ENCODE measurements at places on chromosomes 6 and 20.

DNA sequence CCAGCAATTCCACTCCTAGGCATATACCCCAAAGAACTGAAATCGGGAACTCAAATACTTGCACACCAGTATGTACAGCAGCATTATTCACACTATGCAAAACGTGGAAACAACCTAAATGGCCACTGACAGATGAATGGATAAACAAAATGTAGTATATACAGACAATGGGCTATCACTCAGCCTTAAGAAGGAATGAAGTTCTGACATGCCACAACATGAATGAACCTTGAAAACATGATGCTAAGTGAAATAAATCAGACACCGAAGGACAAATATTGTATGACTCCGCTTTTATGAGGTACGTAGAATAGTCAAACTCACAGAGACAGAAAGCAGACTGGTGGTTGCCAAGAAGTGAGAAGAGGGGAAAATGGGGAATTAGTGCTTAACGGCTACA lies 59.1 kb upstream of the CCN6 start:
- DNase-seq: no peak

DNA sequence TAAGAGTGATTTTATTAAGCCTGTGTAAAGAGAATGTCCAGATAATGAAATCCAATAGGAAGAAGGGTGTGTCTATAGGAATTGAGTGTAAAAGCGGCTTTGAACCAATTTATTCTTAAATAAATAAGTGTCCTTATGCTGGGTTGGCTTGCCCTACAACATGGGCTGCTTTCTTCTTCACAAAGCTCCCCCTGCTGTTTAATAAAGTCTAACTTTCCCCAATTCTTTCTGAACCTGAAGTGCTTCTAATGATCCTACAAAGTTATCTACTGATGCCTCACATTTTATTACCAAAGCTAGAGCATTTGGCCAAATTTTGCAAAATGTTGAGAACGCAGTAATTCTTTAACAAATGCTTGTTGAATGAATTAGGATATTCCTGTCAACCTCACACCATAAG lies 36.3 kb upstream of the SIRT5 start:
- peak; percentile 66 for DNase-seq

DNA sequence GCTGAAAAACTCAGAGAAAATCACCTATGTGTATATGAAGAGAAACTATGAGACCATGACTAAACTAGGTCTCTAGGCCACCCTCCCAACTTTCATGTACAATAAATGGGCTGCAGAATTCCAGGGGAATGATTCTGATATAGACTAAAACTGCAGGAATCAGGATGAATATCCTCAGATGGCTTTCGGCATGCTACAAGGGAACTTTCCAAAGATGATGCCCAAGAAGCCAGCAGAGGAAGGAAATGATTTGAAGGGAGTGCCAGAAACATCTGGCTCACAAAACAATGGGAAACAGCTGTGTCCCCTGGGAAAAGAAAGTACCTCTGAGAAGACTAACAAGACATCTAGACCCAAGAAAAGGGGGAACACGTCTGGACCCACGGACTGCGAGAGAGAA lies 41.1 kb downstream of the PLN start:
- DNase-seq: no peak

GRCh38 chr20:47453167-47453782 lies 48.4 kb upstream of the NCOA3 start:
- DNase-seq: no peak

GRCh38 chr20:34449674-34450592 lies 66.3 kb upstream of the DYNLRB1 start:
- no peak for DNase-seq

- DNase-seq: no peak
Observed at GRCh38 chr6:95768539-95768938, 191.2 kb downstream of the MANEA start.

GRCh38 chr20:10970109-10970508 lies 296.3 kb upstream of the JAG1 start:
- no peak for DNase-seq

DNA sequence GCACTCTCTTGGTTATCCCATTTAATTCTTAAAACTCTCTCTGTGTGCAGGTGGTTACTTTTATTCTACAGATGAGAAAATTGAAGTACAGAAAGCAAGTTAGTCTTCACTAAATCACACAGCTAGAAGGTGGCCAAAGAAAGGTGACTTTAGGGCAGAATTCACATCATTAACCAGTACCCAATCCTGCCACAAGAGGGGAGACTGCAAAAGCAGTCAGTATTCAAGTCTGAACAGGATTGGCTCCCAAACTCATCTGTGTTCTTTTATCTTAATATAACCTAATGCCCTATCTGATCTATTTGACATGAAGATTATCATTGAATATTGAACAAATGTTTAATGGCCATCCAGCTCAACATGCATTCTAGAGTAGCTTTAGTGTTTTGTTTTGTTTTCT lies 225.3 kb upstream of the FAM83B start:
- no peak for DNase-seq

GRCh38 chr6:145562771-145563615 lies 172.3 kb downstream of the EPM2A start:
- DNase-seq: no peak

DNA sequence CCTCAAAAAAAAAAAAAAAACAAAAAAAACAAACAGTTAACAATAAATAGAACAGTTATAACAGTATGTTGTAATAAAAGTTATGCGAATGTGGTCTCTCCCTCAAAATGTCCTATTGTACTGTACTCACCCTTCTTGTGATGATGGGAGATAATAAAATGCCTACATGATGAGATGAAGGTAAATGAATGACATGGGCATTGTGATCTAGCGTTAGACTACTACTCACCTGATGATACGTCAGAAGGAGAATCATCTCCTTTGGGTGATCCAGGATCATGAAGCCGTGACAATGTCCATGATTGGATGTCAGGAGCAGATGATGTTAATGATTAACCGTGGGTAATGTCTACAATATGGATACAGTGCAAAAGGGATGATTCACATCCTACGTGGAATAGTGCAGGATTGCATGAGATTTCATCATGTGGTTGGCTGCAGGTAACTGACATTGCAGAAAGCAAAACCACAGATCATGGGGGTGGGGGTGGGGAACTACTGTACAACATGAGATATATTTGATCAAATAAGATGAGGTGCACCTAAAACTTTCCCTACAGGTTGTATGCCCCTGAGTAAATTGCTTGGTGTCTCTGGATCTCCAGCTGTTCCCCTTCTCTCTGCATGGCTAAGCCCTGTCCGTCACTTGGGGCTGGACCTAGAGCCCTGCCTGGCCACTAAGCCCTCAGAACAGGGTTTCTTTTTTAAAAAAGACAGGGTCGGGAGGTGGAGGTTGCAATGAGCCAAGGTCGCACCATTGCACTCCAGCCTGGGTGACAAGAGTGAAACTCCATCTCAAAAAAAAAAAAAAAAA lies 6.2 kb upstream of the RBCK1 start:
- no peak for DNase-seq

GRCh38 chr20:56685879-56686278 lies 56.8 kb downstream of the TFAP2C start:
- no peak for DNase-seq

GRCh38 chr6:10954590-10955010 lies 67.7 kb downstream of the SYCP2L start:
- DNase-seq: peak; percentile 85

- DNase-seq: no peak
Observed at GRCh38 chr6:129665555-129665954, 44.4 kb downstream of the ARHGAP18 start.

DNA sequence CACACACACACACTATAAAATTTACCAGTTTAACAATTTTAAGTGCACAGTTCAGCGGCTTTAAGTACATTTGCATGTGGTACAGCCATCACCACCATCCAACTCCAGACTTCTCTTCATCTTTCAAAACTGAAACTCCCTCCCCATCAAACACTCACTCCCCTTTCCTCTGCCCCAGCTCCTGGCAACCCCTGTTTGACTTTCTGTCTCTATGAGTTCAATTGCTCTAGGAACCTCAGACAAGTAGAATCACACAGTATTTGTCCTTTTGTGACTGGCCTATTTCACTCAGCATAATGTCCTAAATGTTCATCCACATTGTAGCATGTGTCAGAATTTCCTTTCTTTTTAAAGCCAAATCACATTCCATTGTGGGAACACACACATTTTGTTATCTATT lies 302.8 kb upstream of the FOXQ1 start:
- no peak for DNase-seq

DNA sequence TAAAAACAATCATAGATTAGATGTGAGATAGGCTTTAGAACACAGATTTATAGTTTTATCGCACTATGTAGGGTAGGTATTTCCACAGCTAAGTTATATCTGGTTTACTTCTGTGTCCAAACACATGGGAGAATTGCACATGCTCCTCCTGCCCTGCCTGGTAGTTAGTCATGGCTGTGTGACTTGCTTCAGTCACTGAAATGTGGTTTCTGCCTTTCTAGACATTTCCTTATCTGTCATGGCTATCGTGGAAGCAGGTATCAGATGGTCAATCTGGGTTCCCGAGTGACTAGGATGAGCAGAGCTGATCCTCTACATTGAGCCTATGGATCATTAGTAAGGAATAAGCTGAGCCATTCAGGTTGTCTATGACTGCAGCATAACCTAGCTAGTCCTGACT lies 117.8 kb upstream of the GMDS start:
- DNase-seq: no peak

Measured in NCI-H1694 (cell line).